Activated T-helper 1 cell treated with anti-CD3 and anti-CD28 coated beads, Interleukin-12 subunit alpha, Interleukin-12 subunit beta, Interleukin-2, Interleukin-4 antibody, amounts not matched to agents 30 ng/mL and 10 ng/mL and 1 ng/mL, durations not matched to agents 14 hours and 24 hours and 36 hours (primary cell): ENCODE measurements at places on chromosomes 2 and 18. TPM values are rescaled to one million over a fixed set of nuclear protein-coding genes. Genes with fewer than 3 reads are reported as not detected.

DNA sequence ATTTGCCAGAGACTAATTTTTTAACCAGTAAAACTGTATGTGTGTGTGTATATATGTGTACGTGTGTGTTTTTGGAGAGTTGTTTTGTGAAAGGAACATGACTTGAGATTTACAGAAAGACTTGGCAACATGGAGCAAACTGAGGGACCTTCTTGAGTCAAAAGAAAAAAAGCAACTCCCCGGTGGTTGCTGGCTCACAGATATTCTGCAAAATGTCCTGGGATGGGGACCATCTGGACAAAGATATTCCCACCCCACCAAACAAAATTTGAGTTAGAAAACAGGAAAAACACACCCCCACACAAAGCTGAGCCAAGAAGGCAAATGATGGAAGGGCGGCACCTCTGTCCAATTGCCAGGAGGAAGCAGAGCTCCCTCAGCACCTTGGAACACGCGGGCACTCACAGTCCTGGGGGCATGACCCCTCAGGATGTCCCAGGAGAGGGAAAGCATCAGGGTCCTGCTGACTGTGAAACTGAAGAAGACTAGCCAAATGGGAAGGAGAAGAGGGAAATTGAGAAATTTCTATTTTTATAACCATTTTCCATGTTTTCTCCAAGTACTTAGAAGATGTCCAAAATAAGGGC is 290.2 kb upstream of the ACVR2A start:
- DNase-seq = no peak
- H3K4me1 ChIP-seq = peaks cover 11% of the 10 kb centered on the region
- no peak overlapping the region for H3K4me3 ChIP-seq
- H3K36me3 ChIP-seq = no peaks in the 10 kb centered on the region
- H3K27ac ChIP-seq = no peak overlapping the region
- H3K27me3 ChIP-seq = peaks cover 1% of the 10 kb centered on the region

DNA sequence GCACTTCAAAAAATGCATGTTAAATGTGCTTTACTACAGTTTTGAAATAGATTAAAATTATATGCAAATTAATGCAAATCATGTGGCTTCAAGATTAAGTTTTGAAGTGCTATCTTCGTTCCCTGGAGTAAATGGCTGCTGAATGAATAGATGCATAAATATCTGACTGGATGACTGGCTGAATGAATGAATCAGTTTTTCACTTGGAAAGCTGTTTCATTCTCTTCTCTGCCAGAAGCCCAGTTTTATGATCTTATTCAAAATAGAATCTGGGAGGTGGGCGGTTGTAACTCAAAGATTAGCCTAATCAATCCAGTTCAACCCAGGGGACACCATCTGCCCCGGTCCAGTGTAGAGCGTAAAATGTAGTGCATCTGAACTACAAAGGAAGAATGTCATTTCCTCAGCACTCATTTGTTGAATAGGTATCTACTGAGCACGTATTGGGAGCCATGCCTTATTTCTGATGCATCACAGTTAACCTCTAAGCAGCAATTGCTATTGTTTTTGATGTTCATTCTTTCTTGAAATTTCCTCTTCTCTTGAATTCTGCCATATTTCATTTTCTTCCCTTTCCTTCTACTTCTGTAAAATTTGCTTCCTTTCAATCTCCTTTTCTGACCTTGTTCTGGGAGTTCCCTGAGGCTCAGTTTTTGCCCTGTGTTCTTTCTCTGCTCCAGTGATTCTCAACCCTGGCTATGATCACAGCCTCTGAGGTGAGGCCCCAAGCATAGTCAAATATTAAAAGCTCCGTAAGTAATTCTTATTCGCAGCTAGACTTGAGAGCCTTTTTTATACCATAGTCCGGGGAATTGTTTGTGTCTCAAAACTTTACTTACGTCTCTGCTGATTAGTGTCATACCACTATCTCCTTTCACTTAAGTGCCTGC is 282.7 kb downstream of the PARD3B start:
- no peaks in the 10 kb centered on the region for H3K4me1 ChIP-seq
- no peak overlapping the region for H3K4me3 ChIP-seq
- H3K36me3 ChIP-seq = peaks cover 1% of the 10 kb centered on the region
- peaks cover 5% of the 10 kb centered on the region for H3K27me3 ChIP-seq

The CFAP65 gene
- total RNA-seq = not detected in 2 replicates

The RHOB gene
- 27.6 and 29.6 TPM in 2 replicates for total RNA-seq

The GRB14 gene
- not detected in 2 replicates for total RNA-seq
